Effector CD8-positive, alpha-beta T cell (primary cell): ENCODE measurements at places on chromosomes 6 and 20.

GRCh38 chr6:134299236-134299635 is 18.7 kb downstream of the SGK1 start:
- no peak for DNase-seq

GRCh38 chr6:36924131-36924530 is 30.4 kb upstream of the PI16 start:
- DNase-seq: no peak

- DNase-seq: no peak
Observed at GRCh38 chr6:135722190-135722589, 129.3 kb upstream of the PDE7B start.

GRCh38 chr20:32560989-32561830 is 23.9 kb downstream of the NOL4L start:
- DNase-seq: no peak

DNA sequence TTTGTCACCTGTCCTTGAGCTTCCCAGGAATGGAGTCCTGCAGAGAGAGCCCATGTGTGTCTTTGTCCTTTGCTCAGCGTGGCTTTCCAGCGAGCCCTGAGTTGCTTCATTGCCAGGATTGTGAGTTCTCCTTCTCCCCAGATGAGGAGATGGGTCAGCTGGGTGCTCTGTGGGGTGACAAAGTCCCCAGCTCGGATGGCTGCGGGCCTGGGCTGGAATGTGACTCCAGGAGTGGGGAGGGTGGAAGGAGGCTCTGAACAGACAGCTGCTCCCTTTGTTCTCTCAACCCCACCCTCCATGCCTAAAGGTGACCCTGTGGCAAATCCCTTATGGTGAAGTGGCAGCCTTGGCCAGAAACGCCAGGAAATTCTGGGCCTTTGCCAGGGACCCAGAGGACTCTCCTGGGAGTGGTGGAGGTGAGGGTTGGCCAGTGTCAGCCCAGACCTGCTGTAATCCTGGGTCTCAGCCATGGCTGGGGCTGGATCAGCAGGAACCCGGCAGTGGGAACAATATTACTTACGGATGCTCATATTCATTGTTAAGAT is 44.4 kb upstream of the CST5 start:
- DNase-seq: no peak

- DNase-seq: no peak
Observed at GRCh38 chr6:118783931-118784550, 109.9 kb upstream of the ASF1A start.

- DNase-seq: no peak
Observed at GRCh38 chr6:141550471-141550870, 582.3 kb upstream of the GJE1 start.

DNA sequence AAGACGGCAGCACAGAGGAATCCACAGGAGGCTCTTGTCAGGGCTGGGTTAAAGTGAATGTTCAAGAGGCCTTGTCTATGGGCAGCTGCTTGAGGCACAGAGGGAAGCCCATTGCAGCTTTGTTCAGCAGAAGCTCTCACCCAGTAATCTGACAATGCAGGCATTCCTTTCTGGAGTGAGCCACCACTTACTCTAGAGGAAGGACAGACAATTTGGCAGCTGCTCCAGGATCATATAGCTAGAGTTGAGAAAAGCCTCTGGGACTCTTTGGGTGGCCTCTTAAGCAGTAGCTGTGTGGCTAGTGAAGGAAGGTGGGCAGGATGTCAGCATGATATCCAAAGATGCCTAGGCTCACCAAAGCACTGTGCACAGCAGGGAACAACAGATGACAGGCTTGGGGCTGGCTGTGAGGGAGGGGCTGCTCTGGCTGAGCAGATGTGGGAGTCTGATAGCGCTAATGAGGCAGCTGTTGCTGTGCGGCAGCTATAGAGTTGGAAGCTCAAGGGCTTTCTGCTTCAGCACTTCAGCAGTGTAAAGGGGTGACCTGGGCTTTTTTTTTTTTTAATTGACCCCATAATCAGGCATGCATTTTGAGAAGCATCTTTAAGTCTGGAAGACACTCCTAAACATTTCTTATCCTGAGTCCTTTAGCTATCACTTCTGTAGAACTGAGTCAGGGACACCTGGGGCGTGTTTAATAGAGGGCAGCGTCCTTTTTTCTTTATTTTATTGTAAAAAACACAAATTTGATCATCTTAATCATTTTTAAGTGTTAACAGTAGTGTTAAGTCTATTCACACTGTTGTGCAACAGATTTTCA is 27.2 kb downstream of the CMTR1 start:
- DNase-seq: no peak

- DNase-seq: no peak
Observed at GRCh38 chr20:61976263-61976643, 89.4 kb downstream of the TAF4 start.

DNA sequence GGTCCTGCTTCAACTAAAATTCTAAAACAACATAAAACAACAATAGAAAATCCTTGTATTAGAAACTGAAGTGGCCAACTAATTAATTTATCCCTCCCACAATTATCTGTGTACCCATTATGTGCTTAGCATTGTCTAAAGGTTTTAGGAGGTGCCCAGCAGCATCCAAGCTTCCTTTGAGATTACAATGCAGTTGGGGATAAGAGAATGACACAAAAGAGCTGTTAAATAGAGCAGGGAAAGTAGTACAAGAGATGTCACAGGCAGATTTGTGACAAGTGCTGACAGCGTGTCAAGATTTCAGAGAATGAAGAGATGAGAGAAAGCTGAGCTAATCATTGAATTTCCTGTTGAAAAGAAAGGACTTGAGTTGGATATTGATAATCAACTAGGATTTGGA is 204.8 kb downstream of the OTOR start:
- no peak for DNase-seq

DNA sequence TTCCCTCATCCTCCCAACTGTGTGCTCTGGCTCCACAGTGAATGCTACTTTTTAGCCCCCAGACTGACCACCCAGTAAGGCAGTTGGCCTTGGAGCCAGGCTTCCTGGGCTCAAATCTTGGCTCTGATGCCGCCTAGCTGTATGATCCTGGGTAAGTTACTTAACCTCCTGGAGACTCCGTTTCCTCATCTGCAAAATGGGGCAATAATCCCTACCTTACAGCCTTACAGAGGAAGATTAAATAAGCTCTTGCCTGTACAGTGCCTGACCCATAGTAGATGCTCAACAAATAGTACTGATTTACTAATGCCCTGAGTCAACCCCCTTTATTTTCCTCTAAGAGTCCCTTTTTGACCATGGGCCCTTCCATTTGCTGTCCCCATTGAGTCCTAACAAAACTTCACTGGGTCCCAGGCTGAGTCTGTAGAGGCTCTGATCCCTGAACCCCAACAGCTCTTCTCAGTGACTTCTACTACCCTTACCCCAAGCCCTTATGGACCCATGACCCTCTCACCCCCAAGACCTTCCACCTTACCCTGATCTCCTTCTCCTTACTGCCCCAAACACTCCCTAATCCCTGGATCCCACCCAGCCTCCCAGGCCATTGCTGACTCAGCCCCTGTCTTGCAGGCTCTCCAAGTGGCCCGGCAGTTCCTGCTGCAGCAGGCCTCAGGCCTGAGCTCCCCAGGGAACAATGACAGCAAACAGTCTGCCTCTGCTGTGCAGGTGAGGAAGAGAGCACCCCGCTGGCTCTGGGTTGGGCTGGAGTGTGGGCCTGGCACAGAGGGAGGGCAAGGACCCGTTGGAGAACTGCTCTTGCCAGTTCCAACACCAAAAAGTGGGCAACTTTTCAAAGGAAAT is 31.4 kb downstream of the FOXP4 start:
- DNase-seq: no peak

GRCh38 chr20:62141397-62142251 is 1.6 kb downstream of the PSMA7 start:
- no peak for DNase-seq

DNA sequence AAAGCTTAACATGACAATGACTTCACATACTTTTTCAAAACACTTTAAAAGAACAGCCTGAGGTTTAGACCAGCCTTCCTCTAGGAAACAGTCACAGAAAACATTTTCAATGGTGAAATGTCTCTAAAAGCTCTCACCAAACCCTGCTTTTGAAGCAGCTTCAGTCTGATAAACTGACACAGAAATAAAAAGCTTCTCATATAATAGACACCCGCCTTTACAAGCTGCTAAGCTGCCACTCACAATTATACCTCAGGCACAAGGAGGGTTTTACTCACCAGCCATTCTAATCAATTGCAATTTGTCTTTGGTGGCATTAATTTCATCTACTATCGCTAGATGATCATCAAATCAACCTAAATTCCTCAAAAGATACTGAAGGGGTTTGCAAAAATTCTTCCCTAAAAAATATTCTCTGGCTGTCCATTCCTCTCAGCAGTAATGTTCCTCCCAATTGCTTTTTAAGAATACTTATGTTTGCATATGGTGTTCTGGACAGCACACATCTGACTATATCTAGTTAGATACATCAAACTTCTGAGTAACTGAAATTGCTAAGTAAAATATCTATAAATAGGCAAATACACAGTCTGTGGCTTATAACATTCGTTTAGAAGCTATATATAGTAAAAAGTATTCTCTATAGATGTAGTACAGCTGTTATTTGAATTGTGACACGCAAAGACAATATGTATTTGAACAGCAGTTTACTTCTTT is 29.4 kb downstream of the KIF13A start:
- no peak for DNase-seq

- no peak for DNase-seq
Observed at GRCh38 chr20:60203451-60203850, 245.2 kb downstream of the CDH26 start.

GRCh38 chr6:89299466-89299850 is 15.6 kb downstream of the GABRR2 start:
- DNase-seq: no peak

GRCh38 chr6:19602434-19603013 is 234.6 kb upstream of the ID4 start:
- no peak for DNase-seq

- DNase-seq: no peak
Observed at GRCh38 chr6:30700340-30700739, 9.6 kb upstream of the NRM start.
